ENCODE measurements at places on chromosomes 11 and 22. TPM values are rescaled to one million over a fixed set of nuclear protein-coding genes. Genes with fewer than 3 reads are reported as not detected.

DNA sequence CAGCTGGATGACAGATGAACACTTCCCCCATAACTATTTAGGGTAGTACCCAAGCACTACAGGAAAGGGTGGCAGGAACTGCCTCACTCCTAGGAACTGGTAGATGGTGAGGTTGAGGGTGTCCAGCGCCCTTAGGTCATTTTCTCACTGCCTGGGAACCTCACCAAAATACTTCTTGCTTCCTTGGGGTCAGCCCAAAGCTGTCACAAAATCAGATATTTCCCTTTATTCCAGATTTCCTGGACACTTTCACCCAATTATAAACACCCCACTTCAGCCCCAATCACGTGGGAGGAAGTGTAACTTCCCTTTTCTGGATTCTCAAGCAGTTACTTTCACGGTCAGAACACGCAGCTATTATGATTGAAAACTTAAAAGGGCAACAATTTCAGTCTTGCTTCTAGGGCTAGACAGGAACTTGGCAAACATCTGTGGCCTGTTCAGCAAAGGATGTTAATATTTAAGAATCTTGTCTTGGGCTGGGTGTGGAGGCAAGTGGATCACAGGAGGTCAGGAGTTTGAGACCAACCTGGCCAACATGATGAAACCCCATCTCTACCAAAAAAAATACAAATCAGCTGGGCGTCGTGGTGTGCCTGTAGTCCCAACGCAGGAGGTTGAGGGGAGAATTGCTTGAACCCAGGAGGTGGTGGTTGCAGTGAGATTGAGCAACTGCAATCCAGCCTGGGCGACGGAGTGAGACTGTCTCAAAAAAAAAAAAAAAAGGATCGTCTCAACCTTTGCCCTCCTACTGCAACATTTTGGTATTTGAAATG, 4.0 kb downstream of the FTH1 start:
- no peak for DNase-seq

DNA sequence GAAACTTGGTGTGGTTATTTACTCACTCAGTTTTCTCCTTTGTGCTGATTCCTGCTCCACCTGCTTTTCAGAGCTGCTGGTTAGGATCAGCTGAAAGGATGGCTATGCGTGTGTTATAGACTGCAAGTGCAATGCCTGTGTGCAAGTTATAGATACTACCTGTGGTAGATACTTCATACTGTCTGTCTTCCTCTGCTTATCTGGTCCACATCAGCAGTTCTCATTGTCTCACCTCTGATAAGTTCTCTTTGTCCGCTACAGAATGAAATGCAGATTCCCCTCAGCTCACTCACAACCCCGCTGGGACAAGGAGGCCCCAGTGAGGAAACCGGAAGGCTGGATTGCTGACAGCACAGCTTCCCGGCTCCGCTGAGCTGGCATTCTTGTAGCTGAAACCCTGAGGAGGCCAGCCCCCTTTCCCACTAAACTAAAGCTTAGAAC, 37.5 kb upstream of the LYVE1 start:
- DNase-seq = no peak

DNA sequence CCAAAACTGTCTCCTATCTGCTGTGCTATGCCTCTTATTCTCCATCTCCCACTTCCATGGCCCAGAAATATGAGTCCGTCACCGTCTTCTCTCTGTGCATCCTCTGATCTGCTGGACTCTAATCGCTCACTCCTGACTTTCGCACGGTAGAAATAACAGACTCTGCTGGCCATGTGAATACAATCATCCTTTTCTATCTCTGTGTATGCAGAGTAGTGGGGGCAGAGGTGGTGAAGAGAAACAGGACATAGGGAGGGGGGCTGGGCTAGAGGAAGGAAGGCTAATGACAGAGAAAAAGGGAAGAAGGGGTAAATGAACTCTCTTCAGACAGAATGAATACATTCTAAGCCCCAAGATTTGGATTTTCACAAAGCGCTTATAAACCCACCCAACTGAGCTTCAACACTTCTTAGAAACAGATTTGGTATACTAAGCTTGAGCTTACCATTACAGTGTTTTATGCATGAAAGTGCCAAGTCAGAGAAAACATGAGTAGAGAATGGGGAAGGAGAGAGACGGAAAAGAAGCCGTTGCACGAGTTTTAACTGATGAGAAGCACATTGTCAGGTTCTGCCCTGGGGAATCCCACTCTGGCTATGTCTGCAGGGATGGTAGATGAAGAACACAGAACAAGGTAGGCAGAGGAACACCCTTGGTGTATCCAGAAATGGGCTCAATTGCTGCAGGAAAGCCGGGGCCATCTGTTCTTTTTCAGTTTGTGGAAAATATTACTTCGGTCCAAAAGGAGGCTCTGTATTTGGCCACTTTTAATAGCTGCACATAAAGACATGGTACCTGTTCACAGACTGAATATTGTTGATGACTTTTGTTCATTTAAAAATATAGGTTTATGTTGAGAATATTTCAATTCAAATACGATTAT, 324.7 kb downstream of the ETS1 start:
- no peak for DNase-seq

DNA sequence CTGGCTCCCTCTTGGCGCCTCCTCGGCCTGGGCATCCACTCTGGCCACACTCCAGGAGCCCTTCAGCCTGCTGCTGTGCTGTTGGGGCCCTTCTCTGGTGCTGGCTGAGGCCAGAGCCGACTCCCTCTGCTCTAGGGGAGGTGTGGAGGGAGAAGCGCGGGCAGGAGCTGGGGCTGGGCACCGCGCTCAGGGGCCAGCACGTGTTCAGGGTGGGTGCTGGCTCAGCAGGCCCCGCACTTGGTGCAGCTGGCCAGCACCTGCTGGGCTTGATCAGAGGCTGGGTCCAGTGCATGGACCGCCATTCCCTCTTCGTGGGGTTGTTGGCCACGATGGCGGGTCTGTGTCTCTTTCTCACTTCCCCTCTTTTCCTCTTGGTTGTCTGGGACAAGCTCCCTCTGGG, 2381.0 kb downstream of the LRRC4C start:
- no peak for DNase-seq

- DNase-seq = peak; percentile 12
These were observed 1.4 kb downstream of the ARHGAP20 start for GRCh38 chr11:110710628-110711381.

NLRP14 gene
- 2.2 TPM for total RNA-seq

DNA sequence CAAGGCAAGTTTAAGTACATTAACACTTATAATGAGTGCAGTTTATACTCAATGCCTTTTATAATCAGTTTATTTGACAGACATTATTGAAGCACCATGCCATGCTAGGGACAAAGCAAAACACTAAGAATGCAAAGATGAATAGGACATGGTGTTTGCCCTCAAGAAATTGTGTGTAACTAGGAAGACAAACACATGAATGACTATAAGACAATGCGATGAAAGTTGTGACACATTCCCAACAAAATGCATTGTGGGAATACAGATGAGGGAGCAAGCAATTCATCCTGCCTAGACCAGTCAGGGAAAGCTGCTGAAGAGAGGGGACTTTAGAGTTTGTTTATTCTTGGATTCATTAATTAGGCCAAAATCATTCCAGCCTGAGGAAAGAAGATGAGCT, 133.8 kb upstream of the TRPC6 start:
- no peak for DNase-seq

Data from spinal cord (tissue), 10 donors.